ENCODE measurements at places on chromosomes 5 and 9. TPM values are rescaled to one million over a fixed set of nuclear protein-coding genes. Genes with fewer than 3 reads are reported as not detected.

DNA sequence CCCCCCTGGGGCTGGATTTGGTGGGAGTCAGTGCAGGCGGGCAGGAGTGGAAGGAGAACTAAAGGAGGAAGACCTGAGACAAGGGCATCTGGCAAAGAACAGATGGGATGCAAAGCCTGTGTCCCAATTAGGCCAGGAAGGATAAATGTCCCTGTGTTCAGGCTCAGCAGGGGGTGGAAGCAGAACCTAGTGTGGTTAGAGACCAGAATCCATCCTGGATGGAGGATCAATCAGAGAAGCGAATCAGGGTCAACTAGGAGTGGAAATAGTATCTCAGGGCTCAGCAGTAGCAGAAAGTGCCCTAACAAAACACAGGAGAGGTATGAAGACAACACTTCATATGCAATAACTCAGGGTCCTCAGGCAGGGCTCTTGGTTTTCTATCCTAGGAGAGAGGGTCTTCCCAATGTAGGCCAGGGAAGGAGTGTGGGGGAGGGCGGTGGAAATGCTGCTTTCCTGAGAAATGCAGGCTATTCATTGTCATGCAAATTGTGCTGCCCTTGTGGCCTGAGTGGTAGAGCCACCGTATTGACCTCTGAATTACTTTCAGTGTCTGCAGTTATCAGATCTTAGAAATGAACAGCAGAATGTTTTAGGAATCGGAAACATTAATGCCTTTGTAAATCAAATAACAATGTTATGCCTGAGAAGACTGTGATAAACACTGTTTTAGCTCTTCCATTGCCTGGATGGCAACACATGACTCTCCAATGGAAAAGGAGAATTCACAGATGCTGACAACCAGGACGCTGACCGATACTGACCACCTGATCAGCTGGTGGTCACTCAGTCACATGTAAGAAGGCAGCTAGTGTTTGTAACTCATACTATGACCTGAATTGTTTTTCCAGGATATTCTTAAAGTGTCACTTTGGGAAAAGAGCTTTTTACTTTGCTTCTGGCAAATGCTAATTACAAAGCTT is 323.6 kb downstream of the SEMA5A start:
- H3K27ac ChIP-seq = no peak overlapping the region
- H3K4me3 ChIP-seq = no peak overlapping the region
- H3K36me3 ChIP-seq = no peaks in the 10 kb centered on the region
- no peak for DNase-seq
- no peaks in the 10 kb centered on the region for H3K27me3 ChIP-seq

- no peaks in the 10 kb centered on the region for H3K4me1 ChIP-seq
- DNase-seq = no peak
- no peak overlapping the region for H3K4me3 ChIP-seq
- no peaks in the 10 kb centered on the region for H3K27me3 ChIP-seq
- H3K27ac ChIP-seq = no peak overlapping the region
These were observed 69.6 kb upstream of the TAF1L start for GRCh38 chr9:32705059-32705458.

DNA sequence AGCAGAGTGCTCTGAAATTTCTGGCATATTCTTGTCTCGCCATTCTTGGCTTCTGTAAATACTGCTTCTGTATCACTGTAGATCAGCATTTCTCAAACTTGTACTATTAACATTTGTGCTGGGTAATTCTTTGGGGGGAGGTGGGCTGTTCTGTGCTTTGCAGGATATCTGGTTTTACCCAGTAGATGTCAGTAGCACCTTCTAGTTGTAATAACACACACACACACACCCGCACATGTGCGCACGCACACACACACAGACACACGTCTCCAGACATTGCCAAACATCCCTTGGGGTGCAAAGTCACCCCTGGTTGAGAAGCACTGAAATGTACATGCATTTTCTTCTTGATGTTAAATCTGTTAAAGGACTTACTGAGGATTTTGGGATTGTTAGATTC is 304.1 kb downstream of the MAT2B start:
- no peak for DNase-seq
- no peak overlapping the region for H3K27ac ChIP-seq
- no peaks in the 10 kb centered on the region for H3K4me1 ChIP-seq
- H3K4me3 ChIP-seq = no peak overlapping the region

Gene DAP
- total RNA-seq = 34.6 TPM

Gene TMEM252
- total RNA-seq = not detected

Gene PCDHA9
- not detected for total RNA-seq

Gene CSNK1A1
- total RNA-seq = 192 TPM

DNA sequence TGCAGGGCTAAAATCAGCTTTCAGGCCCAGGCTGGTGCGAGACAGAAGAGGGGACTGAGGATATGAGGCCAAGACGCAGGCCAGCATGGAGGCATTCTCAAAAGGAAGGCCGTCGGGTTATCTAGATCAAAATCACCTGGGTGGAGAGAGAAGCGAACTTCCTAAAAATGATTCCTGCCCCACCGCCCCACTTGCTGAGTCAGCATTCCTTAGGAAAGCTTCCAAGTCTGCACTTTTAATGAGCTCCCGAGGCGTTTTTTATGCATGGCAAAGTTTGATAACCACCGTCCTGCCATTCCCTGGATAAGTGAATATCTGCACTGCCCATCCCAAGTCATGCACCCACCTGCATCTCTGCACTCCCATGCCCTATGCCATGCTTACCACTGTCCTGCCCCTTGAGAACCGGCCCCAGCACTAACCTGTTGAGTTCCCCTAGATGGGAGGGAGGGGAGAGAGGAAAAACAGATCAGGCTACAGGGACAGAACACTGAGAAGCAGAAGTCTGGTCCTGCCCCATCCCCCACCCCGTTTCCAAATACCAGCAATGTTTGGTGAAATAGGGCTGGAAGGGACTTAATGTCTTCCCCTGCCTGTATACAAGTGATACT is 1.6 kb upstream of the SPOCK1 start:
- H3K27me3 ChIP-seq = no peaks in the 10 kb centered on the region
- no peak overlapping the region for H3K4me3 ChIP-seq
- H3K4me1 ChIP-seq = peaks cover 5% of the 10 kb centered on the region
- DNase-seq = no peak
- no peak overlapping the region for H3K27ac ChIP-seq

DNA sequence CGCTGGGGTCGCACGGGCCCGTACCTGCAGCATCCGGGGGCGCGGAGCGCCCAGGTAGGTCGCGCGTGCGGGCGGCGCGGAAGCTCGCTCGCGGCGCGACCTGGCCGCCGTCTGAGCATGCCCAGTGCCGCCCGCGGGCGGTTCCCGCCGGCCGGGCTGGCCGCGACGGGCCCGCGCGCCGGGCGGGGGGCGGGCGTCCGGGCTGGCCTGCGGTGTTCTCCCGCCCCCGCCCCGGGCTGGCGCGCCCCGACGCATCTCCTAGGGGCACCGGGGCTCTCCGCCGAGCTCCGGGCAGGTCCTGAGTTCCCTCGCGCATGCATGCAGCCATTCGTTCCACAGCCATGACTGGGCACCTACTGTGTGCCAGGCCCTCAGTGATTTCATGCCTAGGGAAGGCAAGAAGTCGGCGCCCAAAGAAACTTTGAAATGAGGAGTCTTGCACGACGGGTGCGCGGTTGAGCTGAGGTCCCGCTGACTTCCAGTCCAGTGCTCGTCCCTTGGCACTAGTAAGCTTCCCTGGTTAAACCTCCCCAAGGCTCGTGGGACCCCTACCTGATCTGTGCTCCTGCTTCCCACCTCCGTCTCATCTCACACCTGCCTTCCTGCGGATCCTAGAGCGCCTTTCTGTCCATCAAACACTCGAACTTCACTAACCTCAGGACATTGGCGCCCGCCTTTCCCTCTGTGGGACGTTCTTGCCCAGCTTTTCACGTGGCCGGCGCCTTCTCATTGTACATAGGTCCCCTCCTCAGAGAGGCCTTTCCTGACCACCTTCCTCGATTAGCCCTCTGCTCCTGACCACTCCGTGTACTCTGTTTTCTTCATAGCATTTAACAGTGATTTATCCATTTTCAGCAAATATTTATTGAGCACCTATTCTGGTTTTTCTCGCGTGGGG is at the start of gene PTPN3:
PTPN3 (minus strand) TSS at position 113 of the 898 bp plus-strand sequence. CDS start 34,873 bp downstream, outside the sequence.
- H3K27me3 ChIP-seq = no peaks in the 10 kb centered on the region
- no peaks in the 10 kb centered on the region for H3K36me3 ChIP-seq
- H3K27ac ChIP-seq = no peak within 1 kb of the TSS
- no peaks in the 10 kb centered on the region for H3K4me1 ChIP-seq
- DNase-seq = no peak

DNA sequence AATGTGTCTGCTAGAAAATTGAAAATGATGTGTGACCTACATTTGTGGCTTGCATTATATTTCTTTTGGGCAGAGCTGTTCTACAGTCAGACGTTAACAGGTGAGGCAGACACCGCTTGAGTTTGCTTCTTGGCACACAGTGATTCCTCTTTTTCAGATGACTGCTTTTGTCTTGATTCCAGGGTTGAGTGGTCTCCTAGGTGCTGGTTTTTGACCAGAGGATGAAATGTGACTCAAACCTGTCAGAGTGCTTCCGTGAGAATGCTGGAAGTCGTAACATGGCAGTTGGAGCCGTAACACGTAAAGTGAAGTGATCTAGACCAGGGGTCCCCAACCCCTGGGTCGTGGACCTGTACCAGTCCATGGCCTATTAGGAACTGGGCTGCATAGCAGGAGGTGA is 28.3 kb upstream of the NDFIP1 start:
- no peak overlapping the region for H3K4me3 ChIP-seq
- no peak for DNase-seq
- H3K27me3 ChIP-seq = no peaks in the 10 kb centered on the region
- no peaks in the 10 kb centered on the region for H3K36me3 ChIP-seq

Gene CCDC180
- 0.96 TPM for total RNA-seq

DNA sequence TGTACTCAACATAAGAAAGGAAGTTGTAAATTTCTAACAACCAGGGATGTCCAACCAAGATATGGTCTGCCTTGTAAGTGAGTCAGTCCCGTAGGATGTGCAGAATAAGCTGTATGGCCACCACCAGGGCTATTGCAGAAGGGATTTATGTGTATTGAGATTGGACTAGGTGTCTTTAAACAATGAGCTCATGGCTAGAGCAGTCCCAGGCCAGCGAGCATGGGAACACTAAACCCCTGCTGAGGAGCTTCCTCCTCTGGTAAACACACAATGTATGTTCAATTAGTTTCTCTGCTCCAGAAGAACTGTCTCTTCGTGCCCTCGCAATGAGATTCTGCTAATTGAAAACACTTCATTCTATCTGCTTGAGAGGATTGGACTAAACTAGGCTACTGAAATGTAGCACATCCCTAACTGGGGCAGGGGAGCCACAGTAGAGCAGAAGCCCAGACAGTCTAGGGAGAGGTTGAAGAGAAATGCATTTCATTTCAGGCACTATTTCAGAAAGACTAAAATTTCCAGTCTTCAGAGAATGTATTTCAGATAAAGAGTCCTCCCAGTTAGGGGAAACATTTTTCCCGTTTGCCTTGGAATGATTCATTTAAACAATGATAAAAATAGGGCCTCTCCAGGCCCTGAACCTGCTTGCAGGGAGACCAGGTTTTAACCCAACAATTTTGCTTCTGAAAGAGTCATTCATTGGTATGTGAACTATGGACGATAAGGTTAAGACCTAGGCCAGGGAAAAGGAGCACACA is 154.7 kb downstream of the FAM114A2 start:
- no peaks in the 10 kb centered on the region for H3K27me3 ChIP-seq
- H3K4me1 ChIP-seq = no peaks in the 10 kb centered on the region
- no peak overlapping the region for H3K4me3 ChIP-seq
- no peak for DNase-seq
- no peaks in the 10 kb centered on the region for H3K36me3 ChIP-seq

Gene COL15A1
- 38.2 TPM for total RNA-seq

All from right atrium auricular region (tissue), 2 donors.